ENCODE measurements at places on chromosomes 3 and 15.

GRCh38 chr3:71582036-71582611 lies 1.4 kb downstream of the FOXP1 start:
- peak; percentile 89 for DNase-seq

DNA sequence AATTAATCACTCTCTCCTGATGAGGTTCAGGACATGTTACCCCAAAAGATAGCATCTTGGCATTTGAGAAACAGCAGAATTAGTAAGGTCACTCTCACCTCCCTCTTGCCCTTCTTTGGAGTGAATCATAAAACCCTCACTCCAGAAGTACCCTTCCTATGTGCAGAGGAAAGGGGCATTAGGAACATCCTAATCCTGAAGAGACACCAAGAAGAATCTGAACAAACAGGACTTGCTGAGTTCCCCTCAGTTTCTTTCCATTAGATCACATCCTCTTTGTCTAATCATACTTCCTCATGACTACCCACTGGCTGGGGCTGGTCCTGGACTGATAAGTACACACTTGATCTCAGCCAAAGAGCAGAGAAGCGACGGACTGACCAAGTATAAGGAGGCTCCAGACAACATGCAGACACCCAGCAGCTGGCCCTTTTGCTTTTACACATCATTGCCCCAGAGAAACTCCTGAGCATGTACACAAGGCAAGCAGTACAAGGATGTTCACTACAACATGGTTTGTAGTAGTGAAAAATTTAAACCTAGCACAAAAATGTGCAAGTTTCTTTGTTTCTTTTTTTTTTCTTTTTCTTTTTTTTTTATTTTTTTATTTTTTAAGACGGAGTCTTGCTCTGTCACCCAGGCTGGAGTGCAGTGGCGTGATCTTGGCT lies 15.0 kb upstream of the TM6SF1 start:
- DNase-seq: no peak

DNA sequence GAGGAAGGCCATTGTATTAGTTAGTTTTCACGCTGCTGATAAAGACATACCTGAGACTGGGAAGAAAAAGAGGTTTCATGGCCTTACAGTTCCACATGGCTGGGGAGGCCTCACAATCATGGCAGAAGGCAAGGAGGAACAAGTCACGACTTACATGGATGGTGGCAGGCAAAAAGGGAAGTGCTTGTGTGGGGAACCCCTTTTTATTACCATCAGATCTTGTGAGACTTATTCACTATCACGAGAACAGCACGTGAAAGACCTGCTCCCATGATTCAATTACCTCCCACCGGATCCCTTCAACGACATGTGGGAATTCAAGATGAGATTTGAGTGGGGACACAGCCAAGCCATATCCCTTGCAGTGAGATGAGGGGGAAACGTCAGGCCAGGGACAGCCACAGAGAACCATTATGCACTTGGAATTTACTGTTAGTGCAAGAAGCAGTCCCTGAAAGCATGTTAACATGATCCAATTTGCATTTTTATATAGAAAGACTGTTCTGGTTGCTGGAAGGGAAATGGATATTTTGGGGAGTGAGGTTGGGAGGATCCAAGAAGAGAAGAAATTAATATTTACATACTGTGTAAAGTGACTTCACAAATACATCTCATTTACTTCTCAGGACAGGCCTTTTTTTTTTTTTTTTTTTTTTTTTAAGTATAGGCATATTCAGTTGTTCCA lies 87.1 kb downstream of the ARNT2 start:
- no peak for DNase-seq

DNA sequence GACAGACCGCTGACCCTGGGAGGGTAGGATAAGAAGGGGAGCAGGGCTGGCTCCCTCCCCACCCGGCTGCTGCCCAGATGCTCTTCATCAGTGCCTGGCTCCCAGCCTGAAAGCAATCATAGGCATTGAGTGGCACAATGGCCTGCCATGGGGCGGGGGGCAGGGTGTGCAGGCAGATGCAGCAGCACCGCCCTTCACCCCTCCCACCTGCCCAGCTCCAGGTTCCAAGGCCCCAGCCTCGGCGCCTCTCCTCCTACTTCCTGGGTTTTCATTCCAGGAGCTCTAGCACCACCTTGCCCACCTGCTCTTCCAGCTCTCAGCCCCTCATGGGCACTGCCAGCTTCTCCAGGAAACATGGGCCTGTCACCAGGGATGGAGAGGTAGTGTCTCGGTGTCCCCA lies 101.7 kb downstream of the MEGF11 start:
- no peak for DNase-seq

GRCh38 chr3:8851703-8852102 lies 82.3 kb upstream of the OXTR start:
- no peak for DNase-seq

DNA sequence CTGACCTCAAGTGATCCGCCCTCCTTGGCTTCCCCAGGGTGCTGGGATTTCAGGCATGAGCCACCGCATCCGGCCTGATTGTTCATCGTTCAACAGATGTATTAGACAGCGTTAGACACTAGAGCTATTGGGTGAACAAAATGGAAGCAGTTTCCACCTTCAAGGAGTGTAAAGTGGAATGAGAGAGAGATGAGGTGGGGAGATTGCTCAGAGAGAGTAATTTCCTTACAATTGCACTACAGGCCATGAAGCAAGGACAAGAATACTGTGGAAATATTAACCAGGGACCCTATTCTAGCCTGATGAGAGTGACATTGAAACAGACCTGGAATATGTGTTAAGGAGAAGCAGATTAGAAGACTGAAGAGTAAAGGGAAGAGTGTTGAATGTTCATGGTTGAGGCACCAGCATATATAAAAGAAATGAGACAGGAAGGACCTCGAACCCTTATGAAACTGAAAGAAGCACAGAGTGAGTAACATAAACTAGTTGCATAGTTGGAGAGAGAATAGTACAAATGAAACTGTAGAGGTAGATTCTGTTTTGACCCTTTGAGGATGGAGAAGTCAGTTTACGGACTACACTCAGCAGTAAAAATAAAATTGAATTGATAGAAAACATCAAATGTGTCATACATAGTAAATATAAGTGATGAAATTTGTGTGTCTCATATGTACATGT lies 7.2 kb downstream of the RTF1 start:
- no peak for DNase-seq

DNA sequence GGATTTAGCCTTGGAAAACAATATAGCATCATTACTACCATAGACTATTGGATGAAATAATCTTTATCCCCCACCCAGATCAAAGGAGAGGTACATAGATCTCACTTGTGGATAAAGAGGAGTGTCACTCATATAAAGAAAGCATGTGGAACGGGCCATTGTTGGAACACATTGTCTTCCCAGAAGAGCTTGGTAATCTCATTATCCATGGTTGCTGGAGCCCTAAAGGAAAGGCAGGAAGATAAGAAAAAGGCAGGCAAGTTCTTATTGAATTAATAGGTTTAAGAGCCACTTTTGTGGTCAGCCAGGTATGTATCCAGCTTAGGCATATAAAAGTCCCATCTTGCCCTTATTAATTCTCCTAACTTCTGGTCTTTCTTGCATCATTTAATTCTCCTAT lies 659.1 kb downstream of the GRM7 start:
- no peak for DNase-seq

DNA sequence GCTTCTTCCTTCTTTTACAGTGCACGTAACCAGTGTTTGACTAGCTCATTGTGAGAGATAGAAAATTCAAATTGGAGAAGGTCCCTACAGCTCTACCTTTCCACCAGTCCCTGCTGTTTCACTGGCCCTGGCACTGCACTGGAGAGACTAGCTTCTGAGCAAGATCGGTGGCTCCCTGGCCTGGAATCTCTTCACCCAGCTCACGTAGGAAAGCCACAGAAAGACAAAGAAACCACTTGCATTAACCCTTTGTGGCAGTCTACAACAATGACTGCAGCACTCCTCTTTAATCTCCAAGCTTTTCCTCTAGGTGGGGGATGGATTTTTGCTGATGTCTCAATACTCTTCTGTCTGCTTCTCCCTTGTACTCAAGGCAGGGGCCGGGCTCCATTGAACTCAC lies 155.9 kb downstream of the PEX5L start:
- DNase-seq: no peak

- DNase-seq: no peak
These were observed 85.5 kb upstream of the FGF12 start for GRCh38 chr3:192812743-192813383.

DNA sequence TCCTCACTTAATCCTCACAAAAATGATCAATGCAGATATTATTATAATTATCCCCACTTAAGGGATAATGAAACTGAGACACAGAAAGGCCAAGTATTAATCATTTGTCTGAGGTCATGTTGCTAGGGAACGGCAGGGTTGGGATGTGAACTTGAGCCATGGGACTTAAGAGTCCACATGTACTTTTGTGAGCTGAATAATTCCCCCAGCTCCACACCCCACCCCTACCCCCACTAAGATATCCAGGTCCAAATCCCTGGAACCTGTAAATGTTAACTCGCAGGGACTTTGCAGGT lies 290.5 kb upstream of the GADL1 start:
- DNase-seq: no peak

DNA sequence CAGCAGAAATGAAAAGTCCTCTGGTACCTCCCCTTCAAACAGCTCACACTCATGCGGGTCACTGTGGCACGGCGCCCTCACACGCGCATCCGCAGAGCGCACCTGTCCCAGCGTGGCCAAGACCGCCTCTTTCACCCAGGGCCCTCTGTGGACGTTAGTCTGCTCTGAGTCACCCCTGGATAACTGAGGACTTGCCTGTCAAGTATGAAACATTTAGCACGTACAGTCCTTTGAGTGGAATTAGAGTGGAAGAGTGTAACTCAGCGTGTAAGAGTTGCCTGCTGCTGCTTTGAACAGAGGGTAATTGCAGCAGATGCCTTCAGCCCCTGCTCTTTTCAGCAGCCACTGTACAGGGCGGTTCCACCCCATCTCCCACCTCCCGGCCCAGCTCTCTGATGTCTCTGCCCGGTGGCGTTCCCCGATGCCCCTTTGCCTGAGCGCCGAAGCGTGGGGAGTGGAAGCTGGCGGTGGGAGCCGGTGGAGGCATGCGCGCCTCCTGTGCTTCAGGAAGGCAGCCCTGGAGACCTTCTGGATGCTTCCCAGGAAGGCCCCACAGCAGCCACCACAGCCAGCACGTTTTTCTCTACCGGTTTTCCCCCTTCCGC lies 23.0 kb downstream of the CPN2 start:
- peak; percentile 60 for DNase-seq

GRCh38 chr3:141955175-141955574 lies 78.7 kb downstream of the ATP1B3 start:
- no peak for DNase-seq

- no peak for DNase-seq
These were observed 356.3 kb upstream of the C2CD4B start for GRCh38 chr15:62521396-62521795.

- DNase-seq: peak; percentile 39
These were observed 194.7 kb downstream of the WNT5A start for GRCh38 chr3:55292360-55292759.

GRCh38 chr15:33834892-33835743 lies 133.2 kb upstream of the CHRM5 start:
- no peak for DNase-seq

DNA sequence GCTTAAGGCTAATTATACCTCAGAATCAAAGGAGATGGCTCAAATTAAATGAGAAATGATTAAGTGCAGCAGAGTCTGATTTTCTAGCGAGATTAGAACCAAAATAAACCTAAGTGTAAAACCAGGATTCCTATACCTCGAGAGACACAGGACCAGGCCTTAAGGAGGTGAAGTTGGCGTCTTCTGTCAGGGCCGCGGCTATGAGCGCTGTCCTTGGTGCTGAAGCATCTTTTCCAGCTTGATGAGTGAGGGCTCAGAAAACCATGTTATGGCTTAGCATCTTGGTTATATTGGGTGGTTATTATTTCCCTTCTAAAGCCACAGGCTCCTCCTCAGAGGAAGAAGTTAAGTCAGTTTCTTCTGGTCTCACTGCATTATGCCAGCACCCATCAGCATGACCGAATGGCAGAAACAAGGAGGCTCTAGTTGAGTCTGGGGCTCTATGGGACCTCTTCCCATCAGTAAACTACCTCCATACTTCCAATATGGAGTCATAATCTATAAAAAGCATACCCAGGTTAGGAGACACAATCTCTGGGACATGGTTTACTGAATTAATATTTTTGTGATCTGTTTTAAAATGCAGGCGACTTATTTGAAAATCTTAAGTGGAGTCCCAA lies 120.1 kb upstream of the NMNAT3 start:
- peak; percentile 11 for DNase-seq

- no peak for DNase-seq
These were observed 88.1 kb upstream of the TGFBR2 start for GRCh38 chr3:30518181-30518864.

DNA sequence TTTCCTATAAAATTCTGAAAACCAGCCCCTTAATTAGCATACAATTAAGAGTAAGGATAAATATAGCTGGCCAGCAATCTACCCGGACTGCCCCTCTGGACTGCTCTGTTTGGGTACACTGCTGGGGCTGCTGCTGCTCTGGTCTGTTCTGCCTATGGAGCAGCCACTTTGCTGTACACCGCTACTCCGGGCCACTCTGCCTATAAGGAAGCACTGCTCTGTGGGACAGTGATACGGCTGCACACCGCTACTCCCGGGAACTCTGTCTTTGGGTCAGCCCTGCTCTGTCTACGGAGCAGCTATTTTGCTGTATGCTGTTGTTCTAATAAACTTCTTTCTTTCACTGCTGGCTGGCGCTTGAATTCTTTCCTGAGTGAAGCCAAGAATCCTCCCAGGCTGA lies 316.5 kb upstream of the PLSCR5 start:
- DNase-seq: no peak

GRCh38 chr3:169090559-169090958 lies 573.0 kb downstream of the MECOM start:
- DNase-seq: no peak

GRCh38 chr3:170321321-170322034 lies 36.0 kb upstream of the SKIL start:
- DNase-seq: no peak

- DNase-seq: no peak
These were observed 36.3 kb downstream of the ST3GAL6 start for GRCh38 chr3:98799479-98799878.

DNA sequence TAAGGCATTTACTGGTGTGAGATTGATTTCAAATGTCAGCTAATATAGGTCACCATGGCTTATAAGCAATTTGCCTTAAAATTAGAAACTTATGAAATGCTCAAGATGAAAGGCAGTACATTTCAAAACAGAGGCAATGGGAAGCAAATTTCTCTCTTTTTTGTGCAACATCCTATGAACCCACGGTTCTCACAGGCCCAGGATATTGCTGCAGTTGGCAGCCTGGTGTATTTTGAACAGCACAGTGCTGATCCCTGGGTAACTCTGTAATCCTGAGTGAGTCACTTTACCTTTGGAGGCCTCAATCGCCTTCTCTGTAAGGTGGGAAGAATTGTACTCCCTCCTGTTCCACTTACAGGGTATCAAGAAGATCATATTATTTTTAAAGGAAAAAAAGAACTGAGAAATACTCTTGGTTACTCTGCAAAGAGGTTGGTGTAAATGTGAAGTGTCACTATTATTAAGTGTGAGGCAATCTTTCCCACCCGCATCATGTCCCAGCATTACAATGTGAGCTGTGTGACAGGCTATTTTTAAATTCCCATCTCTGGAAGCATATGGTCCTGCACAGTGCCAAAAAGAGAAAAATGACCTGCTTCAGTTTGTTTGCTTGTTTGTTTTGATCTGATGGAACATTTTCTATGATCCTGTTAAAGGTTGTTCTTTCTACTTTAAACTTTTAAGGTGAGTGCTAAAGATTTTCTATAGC lies 190.1 kb upstream of the LPP start:
- DNase-seq: no peak

GRCh38 chr15:96166223-96167200 lies 164.0 kb upstream of the NR2F2 start:
- no peak for DNase-seq

GRCh38 chr3:112115806-112116383 lies 17.2 kb downstream of the GCSAM start:
- DNase-seq: no peak

- peak; percentile 17 for DNase-seq
These were observed 326.0 kb upstream of the SGO1 start for GRCh38 chr3:20511863-20512505.

All from right kidney (tissue), 9 donors.